T-helper 1 cell (primary cell): ENCODE measurements at places on chromosomes 4 and X.

- no peak for DNase-seq
Measured at GRCh38 chrX:46755671-46756070, 3.2 kb downstream of the SLC9A7 start.

- DNase-seq, result no peak
Measured at GRCh38 chr4:26715636-26716242, 131.9 kb downstream of the TBC1D19 start.

GRCh38 chr4:79298484-79298883, 27.4 kb downstream of the NAA11 start:
- no peak for DNase-seq

DNA sequence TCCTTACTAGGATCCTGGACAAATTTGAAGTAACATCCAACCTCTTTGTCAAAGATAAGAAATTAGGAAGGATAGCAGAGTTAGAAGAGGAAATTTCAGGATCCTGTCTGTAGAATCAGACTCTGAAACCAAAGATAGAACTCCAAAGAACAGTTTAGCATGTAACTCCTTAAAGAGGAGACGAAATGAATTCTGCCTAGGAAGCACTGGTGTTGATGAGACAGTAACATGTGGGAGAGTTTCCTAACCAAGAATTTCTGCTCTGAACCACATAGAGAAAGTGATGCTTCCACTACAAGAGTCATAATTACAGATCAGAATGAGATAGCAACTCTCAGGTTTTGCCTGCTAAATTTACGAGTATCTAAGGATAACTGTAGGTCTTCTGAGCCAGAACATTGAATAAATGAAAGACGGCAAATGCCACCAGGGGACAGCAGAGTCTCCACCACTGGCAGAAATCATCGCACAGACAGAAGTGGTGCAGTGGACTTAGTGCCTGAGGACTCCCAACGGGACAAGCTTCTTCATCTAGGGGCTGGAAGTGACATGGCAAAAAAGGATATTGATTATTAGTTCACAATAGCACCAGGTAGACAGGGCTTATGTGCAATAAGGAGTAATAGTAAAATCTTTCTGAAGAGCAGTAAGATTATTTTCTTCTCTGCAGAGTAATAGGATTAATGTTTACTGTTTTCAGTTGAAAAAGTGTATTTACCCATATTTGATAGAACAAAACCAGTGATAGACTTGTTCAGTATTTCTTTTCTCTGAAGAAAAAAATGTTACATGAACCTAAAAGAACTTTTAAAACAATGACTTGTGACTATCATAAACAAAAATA, 6.7 kb upstream of the PPID start:
- peak; percentile 32 for DNase-seq

DNA sequence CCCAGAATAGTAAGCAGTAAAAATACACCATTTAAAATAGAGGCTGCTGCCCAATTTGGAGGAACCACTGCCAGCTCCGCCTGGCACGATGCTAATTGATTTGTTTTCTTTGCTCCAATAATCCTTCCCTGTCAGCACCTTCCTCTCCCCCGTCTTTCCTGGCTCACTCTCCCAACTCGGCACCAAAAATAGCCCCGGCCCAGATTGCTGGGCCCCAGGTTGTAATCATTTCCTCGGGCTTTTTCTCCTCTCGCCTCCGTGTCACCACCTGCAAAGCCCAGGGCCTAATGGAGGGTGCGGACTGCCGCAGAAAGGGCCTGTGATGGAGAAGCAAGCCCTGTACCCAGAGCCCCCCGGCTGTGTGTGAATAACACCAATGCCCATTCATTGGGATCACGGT, 197.6 kb upstream of the PSAPL1 start:
- no peak for DNase-seq

GRCh38 chrX:69618803-69619202, 2.9 kb downstream of the EDA start:
- no peak for DNase-seq

DNA sequence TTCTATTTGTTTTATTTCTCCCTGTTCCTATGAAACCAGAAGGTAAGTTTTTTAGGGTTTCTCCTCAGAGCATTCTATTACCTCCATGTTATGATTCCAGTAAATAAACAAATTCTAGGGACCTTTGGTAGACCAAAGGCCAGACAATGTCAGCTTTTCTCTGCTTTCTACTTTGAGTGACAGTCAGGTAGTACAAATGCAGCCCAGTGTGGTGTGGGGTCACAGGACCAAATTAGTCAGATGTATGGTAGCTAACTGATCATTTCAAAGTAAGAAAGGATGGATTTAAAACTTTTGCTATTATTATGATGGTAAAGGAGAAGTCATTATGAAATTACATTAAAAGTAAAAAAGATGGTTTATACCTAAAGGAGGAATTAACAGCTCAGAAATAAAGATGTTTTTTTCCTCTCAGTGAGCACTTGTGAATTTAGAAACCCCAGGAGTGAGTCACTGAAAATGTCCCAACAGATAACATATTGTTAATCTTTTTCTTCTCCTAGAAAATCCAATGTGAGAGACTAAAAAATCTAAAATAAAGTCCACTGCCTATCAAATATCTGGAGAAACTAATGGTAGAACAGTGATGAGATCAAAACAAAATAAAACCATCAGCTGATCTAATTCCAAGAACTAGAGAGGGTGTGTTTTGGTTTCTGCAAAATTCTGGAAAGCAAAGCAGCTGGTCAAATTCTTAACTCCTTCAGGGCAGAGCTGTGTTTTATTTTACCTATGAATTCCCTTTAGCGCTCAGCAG, 16.6 kb upstream of the KLHL2 start:
- DNase-seq, result no peak

- no peak for DNase-seq
Measured at GRCh38 chrX:75748431-75748830, 36.6 kb downstream of the MAGEE2 start.

DNA sequence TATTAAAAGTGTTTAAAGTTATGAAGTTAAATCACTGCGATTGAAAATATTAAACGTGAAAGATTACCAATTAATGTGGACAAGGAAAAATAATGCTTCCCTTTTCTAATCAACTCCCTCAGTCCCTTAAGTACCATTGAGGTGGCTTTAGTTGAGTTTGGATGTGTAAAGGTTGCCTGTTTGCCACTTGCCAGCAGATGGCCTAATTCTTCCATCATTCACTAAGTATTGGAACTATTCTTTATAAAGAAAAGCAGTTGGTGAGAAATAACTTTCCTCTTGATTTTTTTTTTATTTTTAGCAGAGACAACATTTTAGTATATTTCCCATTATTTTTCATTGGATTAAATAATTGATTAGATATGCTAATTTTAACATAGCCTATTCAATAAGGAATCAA, 295.9 kb upstream of the TACR3 start:
- no peak for DNase-seq

DNA sequence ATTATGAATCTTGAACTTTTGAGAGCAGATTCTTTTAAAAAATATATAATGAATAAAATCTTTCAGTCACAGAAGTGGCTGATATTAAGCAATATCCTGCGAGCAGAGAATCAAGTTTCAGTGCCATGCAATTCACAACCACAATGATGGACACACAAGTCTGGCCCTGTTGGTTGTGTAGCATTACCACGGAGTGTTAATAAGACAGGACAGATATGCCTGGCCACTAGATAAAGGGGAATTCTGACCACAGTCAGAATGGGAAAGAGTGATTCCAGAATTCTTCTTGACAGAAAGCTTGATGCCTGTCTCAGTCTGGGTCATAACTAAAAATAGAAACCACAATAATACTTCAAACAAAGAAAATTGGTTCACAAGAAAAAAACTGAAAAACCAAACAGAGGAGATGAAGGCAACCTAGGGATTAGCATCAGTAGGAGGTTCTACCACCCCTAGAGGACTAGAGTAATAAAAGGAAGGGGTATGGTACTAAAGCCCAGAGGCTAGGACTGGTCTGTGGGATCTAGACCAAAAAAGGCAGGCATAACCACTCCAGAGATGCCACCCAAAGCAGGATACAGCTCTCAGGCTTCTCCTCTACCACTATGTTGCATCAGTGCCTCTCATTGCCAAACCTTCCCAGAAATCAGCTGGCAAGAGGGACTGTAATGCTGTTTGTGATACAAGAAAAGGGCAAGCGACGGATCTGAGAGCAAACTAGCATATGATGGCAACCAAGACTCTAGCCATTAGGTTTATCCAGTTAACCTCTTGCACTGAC, 59.0 kb downstream of the RNF150 start:
- no peak for DNase-seq

- DNase-seq, result no peak
Measured at GRCh38 chr4:16032396-16032770, 51.4 kb downstream of the PROM1 start.

DNA sequence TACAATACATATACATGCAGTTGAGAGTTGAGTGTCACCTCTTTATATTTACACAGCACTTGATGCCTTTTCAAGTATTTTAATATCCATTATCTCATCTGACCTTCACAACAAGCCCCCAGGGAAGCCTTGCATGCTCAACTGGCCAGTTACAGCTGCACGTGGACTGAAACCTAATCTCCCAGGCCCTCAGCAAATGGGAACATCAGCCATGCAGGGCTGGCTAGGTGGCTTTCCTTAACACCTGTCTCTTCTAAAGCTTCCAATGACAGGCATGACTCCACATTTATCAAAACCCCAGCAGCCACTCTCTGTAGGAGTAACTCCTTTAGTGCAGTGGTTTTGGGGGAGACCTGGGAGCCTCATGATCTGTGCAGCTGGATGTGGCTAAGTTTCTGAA, 56.4 kb downstream of the PHKA2 start:
- no peak for DNase-seq

DNA sequence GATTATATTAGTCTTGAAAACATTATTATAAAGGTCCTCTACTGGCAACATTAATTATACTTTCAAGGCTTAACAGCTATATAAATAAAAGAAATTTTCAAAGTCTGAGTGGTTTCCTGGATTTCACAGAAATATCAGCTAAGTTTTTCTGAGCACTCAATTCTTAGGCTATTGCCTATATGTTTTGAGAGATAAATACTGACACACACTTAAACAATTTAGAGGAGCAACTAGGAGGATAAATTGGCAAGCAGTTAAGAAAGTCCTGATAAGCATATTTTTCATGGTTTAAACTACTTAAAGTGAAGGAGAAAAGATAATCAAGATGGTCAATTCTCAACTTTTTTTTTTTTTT, 2.7 kb upstream of the MGARP start:
- DNase-seq, result no peak

- DNase-seq, result no peak
Measured at GRCh38 chr4:139972305-139972704, 181.7 kb downstream of the MAML3 start.

DNA sequence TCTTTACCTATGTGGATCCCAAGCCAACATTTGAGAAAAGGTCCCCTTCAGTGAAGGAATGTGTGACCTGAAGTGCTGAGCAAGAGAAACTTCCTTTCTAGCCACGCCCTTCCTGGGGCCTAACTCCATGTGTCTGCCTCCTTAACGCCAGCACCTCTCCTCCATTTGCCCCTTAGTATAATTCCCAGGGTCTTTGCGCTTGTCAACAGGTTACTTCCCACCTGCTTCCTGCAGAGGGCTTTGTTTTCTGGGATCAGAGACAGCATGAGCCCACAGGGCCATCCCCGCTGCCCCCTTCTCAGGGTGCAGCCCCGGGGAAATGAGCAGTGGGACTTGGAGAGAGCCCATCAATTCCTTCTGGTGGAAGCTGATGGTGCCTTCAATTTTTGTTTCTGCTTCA, 45.9 kb upstream of the DRD5 start:
- DNase-seq, result no peak

GRCh38 chrX:44876086-44876485, 3.1 kb downstream of the KDM6A start:
- DNase-seq, result no peak

DNA sequence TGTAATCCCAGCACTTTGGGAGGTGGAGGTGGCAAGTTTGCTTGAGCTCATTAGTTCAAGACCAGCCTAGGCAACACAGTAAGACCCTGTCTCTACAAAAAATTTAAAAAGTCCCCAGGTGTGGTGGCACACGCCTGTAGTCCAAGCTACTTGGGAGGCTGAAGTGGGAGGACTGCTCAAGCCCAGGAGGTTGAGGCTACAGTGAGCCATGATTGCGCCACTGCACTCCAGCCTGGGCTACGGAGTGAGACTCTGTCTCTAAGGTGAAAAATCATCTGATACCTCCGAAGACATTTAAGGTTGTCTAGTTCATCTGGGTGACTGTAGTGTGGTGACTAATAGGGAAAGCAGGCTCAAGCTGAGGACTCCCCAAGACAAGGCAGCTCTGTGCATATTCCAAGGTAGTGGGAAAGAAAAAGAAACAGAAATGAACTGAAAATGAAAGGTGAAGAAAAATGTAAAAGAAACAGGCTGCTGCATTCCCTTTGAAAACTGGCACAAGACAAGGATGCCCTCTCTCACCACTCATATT, 23.3 kb downstream of the FRYL start:
- no peak for DNase-seq

DNA sequence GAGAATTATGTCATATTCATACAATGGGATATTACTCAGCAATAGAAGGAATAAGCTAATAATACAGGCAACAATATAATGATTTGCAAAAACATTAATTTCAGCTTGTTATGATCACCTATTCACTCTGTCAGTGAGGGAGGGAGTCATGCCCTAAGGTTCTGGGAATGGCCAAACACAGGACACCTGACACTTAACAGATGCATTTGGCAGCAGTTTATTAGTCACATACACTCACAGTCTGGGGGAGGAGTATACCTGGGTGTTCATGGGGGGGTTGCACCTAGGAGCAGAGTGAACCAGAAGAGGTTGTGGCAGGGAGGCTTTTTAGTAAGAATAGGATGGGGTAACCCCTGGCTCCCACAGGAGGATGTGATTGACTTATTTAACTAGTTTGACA, 38.3 kb downstream of the SERPINA7 start:
- DNase-seq, result no peak

GRCh38 chr4:22661443-22661842, 31.3 kb upstream of the GBA3 start:
- no peak for DNase-seq

DNA sequence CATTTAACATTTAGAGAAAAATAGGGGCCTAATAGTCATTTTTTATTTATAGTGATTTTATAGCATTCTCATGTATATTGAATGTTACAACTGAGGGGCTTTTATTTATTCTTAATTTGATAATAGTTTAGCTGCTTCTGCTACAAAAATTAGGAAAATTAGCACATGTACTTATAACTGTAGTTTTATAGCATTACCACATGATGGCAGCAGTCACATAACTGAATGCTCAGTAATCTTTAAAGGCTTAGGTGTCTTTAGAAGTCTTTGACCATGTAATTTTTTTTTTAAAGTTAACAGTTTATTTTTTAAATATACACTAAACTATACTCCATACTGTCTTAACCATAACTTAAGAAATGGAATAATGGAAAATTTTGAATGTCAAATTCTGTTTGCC, 136.6 kb downstream of the STAG2 start:
- peak; percentile 24 for DNase-seq

DNA sequence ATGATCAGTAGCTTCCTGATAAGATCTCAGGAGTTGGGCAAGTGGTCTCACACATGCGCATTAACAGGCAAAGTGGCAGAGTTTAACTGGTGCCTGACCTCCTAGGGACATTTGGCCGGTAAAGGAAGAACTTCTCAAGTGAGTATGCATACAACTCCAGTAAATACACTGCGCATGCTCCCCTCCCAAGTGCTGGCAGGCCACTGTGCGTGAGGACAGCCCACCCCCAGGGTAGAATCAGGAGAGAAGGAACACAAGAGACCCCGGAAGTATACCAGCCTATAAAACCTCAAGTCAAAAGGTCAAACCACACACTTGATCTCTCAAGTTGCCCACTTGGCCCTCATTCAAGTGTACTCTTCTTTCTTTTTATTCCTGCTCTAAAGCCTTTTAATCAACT, 225.5 kb upstream of the ANKRD50 start:
- no peak for DNase-seq

GRCh38 chrX:12890467-12890866, 16.0 kb upstream of the TLR8 start:
- no peak for DNase-seq
